ENCODE measurements at places on chromosomes 2 and 18.
A peak's percentile ranks its signal among the peaks of the same experiment; 100 is the strongest.

DNA sequence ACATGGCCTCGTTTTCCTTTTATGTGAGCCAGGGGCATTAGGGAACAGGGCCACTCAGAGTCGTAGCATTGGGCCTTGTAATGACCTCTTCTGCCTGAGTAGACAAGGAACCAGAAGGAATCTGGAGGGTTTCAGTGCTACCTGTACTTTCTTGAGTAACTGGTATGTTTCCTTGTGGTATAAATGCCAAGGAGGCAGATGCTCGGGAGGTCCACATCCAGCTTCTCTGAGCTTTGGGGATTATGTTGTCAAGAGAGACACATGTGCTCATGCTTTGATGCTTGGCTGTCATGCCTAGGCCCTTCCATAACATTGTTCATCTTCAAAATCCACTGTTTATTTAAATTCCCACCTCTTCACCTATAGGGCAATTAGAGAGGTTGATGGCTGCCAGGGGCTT lies 26.3 kb downstream of the FOSL2 start:
- no peak for DNase-seq

GRCh38 chr2:128469203-128469602 lies 150.5 kb upstream of the HS6ST1 start:
- DNase-seq, result peak; percentile 32

GRCh38 chr2:172859581-172860335 lies 124.1 kb downstream of the RAPGEF4 start:
- DNase-seq, result no peak

DNA sequence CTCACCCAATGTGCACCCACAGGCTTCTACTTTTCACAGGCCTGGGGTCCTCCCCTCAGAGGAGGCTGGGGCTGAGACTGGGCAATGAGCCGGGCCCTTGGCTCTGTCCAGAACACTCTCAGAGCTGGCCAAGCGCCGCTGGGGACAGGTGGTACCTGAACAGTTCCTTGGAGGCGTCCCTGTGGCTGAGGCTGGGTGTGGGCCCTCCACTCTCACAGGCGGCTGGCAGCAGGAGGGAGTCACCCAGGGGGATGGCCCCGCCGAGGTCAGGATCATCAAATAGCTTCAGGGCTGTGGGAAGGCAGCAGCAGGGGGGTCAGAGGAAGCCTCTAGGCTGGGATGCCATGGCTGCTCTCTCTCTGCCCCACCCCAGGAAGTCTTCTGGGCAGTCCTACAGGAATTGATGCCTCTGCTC lies 27.1 kb downstream of the HS1BP3 start:
- DNase-seq, result no peak

DNA sequence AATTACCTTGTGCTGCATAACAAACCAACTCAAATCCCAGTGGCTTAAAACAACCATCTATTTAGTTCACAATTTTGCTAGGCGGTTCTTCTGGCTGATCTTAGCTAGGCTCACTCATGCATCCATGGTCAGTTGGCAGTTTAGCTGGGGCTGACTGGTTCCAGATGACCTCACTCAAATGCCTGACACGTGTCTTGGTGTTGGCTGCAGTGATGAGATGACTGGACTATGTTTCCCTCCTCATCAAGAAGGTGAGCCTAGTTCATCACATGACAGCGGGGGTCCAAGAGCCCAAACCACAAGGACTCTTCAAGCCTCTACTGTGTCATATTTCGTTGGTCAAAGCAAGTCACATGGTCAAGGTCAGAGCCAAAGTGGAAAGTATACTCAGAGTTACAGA lies 42.7 kb upstream of the ACTR3 start:
- DNase-seq, result no peak

- DNase-seq, result no peak
Observed at GRCh38 chr2:3572620-3573019, 2.4 kb upstream of the RPS7 start.
